ENCODE measurements at places on chromosomes 6 and 20.

GRCh38 chr6:100918152-100918551 lies 37.0 kb upstream of the ASCC3 start:
- no peak for ATAC-seq

GRCh38 chr20:23926944-23927872 lies 47.7 kb upstream of the CST5 start:
- ATAC-seq = no peak

GRCh38 chr20:33793011-33793931 lies 17.9 kb upstream of the CHMP4B start:
- ATAC-seq = no peak

- no peak for ATAC-seq
These were observed 352.8 kb upstream of the SOX4 start for GRCh38 chr6:21240709-21241108.

- ATAC-seq = peak; percentile 92
These were observed 72.2 kb downstream of the ATXN1 start for GRCh38 chr6:16688984-16689636.

- ATAC-seq = no peak
These were observed 232.4 kb upstream of the RSPO3 start for GRCh38 chr6:126886106-126886505.

GRCh38 chr6:169975286-169975685 lies 223.9 kb downstream of the ERMARD start:
- ATAC-seq = no peak

GRCh38 chr20:48065833-48066232 lies 280.6 kb upstream of the SULF2 start:
- ATAC-seq = no peak

- no peak for ATAC-seq
These were observed 86.8 kb downstream of the COL12A1 start for GRCh38 chr6:75118925-75119515.

DNA sequence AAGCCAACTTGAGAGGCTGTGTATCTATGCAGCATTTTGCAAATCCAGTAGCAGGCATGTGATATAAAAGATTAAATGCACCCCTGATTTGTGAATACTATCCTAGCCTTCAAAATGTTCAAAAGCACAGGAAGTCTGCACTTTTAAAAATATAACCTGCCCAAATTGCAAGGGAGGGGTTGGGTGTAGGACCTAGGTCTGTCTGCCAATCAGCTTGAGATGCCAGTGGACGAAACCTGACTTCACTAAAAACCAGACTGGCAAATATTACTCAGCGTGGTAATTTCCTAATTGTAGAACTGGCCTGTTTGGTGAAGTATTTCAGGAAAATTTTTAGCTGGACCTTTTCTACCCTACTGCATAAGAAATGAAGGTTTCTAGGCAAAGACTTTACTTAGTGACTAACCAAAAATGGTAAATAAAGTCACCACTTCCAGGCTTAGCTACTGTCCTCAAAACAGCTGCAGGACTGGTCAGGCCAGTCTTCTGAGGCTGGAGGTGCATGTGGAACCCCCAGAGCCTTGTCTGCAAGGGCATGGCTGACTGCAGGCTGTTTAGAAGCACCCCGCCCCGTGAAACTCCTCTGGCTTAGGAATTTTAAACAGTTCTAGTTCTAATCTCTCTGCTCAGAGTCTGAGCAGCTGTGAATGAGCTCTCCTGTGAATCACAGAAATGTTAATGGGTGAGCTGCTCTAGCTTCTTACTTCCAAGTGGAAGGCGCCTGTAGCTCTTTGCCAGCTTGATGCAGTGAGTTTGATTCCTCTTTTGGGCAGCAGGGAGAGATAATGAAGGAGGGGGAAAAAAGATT lies 104.4 kb upstream of the ESR1 start:
- no peak for ATAC-seq
